ENCODE measurements at places on chromosomes 5 and 9.

GRCh38 chr9:14768405-14769229 is 46.1 kb upstream of the CER1 start:
- peak; percentile 65 for DNase-seq

GRCh38 chr5:64836786-64837185 is 68.1 kb downstream of the CWC27 start:
- DNase-seq, result no peak

GRCh38 chr5:102295534-102296177 is 428 bp downstream of the SLCO4C1 start:
- no peak for DNase-seq

GRCh38 chr9:72614067-72614466 is 92.7 kb downstream of the TMC1 start:
- no peak for DNase-seq

DNA sequence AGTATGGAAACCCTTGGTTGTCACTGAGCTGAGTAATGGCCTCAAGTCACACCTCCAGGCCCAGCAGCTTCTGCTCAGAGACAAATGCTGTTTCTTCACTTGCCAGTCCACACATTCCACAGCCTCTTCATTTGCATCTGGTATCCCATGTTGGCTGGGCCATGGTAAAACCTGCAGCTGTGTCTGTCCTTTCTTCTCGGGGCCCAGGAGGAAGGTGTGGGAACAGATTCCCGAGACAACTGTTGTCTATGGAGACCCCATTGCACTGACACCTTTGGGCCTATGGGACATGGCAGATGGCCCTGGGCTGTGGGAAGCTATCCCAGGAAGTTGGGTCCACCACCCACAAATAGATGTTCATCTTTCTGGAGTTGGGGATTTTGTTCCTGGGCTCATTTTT is 85.1 kb downstream of the MACROH2A1 start:
- no peak for DNase-seq

DNA sequence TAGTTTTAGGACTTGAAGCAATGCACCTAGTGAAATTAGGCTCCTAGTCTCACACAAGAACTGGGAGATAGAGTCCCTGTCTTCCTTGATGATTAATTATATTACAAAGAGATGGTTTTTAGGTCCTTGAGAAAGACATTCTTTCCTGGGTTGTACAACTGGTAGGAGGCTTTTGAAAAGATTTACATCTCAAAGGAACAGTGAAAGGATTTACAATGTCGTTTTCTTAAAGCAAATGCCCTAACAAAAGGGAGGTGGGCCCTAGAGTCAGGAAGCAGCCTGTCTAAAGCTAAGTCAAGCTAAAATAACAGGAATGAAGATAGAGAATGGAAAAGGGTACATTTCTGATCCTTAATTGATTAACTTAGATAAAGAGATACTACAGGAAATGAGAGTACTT is 102.2 kb upstream of the IL7R start:
- no peak for DNase-seq

DNA sequence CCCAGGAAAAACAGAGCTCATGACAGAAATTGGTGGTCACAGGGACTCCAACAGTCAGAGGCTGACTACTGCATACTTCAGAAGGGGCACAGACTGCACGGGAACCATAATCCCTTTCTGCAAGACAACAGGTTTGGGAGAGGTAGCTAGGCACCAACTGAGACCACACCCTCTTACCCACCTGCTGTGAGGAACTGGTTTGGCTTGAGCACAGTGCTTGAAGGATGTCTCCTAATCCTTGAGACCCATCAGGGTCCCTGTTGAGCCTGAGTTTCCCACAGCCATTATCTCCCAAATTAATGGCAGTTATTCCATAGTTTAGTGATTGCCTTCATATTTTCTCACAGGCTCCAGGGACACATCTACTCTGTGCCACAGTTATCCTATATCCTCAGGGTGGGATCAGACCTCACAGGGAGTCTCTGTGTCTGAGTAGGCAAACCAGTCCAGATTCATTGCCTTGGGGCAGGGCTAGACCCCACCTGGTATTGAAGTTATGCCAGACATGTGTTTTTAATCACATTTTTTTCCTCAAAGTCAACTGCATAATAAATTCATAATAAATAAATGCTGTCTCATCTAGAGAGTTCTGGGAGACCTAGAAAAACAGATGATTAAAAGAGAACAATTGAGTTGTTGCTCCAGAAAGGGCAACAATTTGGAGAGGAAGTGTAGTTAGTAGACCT is 9.3 kb upstream of the CAST start:
- peak; percentile 74 for DNase-seq

DNA sequence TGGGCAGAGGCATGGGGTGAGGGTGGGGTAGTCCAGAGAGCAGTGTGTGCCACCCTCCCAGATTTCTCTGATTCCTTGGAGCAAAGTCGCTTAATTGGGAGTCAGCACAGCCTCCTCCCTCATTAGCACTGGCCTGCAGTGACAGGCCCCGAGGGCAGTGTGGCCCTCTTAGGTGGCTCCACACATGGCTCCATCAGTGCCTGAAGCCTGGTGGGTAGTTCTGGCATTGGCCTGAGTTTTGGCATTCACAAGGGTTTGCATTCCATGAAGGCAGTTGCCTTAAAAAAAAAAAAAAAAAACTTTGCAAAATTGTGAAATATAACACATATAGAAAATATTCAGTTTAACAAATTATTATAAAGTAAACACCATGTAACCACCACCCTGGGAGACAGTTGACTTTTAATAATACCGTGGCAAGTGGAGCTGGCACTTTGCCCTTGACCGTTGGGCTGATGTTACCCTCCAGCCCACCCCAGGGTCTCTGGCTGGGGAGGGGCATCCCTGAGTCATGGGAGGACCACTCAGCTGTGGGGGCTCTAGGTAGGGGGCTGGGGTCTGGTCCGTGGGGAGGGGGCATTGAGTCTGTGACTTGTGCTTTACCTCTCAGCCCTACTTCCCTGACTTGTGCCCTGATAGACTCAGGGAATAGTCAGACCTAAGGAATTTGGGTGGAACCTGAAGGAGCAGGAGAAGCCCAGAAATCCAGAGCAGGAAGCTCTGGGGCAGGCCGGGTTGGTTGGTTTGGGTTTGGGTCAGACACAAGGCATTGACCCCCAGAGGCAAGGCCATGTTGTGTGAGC is 51.3 kb upstream of the PITX1 start:
- peak; percentile 64 for DNase-seq

- no peak for DNase-seq
Observed at GRCh38 chr5:57324181-57324580, 150.3 kb downstream of the GPBP1 start.

- DNase-seq, result no peak
Observed at GRCh38 chr5:135842737-135843136, 8.3 kb downstream of the SLC25A48 start.

- peak; percentile 74 for DNase-seq
Observed at GRCh38 chr9:134366223-134367031, 40.2 kb downstream of the RXRA start.

GRCh38 chr5:157225469-157226422 is 40.2 kb upstream of the CYFIP2 start:
- DNase-seq, result no peak

- DNase-seq, result peak; percentile 80
Observed at GRCh38 chr9:127522727-127523126, 71.4 kb downstream of the LRSAM1 start.

DNA sequence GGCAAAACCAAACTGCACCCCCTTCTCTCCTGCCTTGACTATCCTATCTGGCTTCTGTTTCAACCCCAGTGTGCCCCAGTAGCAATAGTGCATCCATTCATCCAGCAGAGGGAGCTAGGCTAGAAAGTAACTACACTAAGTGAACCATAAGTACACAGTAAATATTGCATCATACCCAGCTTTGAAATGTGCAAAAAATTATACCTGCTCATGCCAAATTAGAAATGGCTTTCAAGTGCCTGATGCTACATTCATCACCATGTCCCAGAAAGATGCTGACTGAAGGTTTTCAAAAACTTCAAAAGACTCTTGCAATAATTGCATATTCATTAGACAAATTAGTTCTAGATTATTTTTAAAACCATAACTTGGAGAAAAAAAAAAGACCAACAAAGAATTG is 153.5 kb downstream of the PRELID2 start:
- peak; percentile 86 for DNase-seq

- DNase-seq, result no peak
Observed at GRCh38 chr9:116873937-116874914, 187.1 kb downstream of the TRIM32 start.

GRCh38 chr5:58940446-58940845 is 357.6 kb downstream of the RAB3C start:
- DNase-seq, result no peak

DNA sequence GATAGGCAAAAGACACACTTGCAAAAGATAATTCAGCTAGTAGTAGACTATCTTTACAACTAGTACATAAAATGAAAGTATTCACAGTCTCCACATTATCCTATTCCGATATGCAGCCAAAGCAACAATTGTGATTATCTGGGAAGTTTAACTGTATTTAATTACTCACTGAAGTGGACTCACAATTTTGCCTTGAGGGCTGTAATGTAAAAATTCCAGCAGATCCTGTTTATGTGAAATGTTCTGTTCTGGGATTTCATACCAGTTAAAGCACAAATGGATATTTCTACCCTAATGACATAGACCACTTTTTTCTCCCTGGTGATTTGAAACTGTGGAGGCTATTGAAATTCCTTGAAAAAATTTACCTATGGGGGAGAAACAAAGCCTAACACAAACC is 474.4 kb upstream of the EDIL3 start:
- no peak for DNase-seq

- DNase-seq, result no peak
Observed at GRCh38 chr5:43533646-43534045, 18.7 kb upstream of the C5orf34 start.

DNA sequence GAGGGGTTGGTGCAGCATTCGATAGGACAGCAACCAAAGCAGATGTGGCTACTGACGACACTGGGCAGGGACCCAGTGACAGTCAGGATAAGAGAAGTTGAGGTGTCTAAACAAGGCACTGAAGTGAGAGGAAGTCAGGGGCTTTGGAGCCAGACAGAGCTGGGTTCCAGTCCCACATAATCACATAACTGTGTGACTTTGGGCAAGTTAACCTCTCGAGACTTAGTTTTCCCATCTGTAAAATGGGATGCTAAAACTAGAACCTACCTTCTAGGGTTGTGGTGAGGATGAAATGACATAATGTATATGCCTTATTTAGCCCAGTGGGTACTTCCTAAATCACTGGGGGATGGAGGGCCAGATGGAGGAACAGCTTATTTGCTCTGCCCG is 3.1 kb downstream of the ANGPTL2 start:
- DNase-seq, result no peak

DNA sequence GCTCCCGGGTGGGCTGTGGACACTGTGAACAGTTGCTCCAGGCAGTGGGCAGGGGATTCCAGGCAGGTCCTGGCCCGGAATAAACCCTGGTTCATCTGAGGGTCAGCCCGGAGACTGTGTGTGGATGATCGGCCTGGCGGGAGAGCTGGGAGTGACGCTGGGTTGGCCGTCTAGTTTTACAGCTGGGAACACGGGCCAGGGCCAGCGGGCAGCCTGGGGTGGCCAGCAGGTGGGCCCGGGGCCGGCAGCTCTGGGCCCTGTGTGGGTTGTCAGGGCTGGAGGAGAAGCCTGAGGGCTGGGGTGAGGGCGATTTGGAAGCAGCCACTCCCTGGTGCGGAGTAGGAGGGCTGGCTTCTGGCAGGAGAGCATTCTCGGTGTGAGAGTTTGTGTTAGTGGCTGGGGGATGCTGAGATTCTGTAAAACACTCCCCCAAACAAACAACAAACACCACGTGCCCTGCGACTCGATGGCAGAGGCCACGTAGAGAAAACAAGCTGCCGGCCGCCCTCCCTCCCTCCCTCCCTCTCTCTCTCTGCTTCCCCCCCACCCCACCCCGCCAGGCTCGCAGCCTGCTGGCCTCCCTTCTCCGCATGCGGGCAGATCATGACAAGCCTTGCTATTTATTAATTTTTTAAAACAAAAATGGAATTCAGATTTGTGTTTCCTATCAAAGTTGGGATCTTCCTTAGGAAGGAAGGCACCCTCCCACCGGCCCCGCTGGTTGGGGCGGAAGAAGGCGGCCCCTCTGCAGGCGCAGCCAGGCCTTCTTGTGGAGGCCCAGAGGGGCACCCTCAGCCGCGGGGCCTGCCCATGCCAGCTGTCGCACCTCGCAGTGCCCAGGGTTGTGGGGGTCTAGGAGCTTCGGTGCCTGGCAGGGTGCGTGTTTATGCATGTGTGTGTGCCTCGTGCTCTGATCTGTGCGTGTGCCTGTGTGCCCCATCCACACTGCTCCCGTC is 49.5 kb downstream of the RXRA start:
- no peak for DNase-seq

DNA sequence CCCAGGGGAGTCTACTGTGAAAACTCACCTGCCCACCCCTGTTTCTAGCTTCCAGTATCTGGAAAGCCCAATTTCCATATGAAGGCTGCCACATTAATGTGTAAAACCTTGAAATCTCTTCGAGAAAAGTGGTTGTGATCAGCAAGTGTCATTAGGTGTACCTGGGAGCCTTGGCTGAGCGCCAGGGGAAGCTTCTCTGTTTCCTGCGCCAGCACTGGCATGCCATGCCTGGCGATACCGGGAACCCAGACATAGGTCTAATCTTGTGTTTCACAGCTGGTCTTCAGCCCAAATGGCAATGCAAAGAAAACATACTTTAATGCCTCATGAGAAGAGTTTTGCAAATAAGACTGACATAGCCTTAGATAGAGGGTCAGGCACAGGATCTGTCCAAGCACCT is 101.6 kb downstream of the TENT4A start:
- no peak for DNase-seq

DNA sequence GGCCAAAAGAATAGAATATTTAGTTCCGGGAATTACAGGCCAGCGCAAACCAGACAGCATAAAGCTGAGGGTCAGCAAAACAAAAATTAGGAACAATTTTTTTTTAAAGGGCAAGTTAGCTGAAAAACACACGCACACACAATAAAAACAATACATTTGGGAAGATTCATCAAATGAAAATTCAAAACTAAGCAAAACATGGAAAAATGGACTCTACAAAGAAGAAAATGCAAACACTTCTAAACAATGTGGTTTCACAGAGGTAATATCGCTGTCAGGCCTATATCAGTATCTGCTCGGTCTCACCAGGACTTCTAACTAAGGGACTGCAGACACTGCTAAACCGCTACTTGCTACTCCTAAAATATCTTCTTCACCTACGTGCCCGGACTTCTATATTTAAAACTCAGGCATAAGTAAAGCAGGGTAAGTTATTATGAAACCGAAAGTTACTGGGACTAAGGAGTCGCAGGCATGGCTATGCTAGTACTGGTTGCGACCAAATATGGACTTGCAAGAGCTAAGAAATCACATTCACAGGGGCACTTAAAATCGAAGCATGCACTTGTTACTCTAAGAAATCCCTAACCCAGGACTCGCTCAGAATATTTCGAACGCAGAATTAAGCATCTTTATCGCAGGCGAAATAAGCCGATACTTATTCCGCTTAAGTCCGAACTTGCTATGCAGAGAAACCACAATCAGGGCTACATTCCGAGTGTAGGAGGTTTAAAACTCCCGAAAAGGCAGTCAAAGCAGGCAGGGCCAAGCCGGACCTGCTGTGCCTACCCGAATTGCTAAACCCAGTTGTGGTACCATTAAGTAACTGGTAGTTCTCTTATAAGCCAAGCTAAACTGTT is 2.3 kb downstream of the ANXA2R start:
- no peak for DNase-seq

GRCh38 chr5:55172051-55172899 is 702 bp downstream of the CDC20B start:
- peak; percentile 87 for DNase-seq

Measured in ELR (cell line).